ENCODE measurements at places on chromosomes 7 and 10.

DNA sequence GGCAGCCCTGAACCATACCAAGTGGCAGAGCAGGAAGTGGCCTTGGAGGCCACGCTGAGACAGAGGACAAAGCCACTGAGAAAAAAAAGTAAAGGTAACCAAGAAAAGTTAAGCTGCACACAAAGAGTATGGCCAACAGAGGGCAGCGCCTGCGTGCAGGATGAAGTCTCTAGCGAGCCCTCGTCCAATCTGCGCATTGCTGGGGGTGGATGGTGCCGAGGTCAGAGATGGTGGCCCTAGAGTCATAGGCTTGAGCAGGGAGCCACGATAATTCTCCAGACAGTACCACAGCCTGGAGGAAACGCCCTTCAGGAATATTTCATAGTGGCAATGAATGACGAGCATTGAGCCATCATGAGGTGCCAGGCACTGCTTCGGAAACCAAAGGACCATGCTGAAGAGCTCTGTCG is 9.7 kb downstream of the ATP6V0E2 start:
- peak; percentile 43 for DNase-seq

DNA sequence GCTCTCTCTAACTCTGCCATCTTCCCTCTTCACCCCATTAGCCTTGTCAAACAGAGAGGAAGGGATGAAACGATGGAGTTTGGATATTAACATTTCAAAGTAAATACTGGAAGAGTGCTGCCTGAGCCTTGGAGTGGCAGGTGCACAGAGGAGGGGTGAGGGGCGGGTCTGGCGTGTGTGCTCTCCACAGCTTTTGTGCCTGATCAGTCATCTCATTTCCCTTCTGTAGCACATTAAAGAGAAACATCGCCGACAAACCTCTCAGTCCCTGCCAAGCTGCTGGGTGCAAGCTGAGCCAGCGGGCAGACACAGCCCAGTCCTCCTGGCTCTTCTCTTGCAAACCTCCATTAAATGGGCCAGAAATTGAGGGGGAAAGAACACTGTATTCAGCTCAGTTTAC is 76.2 kb downstream of the SLIT1 start:
- no peak for DNase-seq

DNA sequence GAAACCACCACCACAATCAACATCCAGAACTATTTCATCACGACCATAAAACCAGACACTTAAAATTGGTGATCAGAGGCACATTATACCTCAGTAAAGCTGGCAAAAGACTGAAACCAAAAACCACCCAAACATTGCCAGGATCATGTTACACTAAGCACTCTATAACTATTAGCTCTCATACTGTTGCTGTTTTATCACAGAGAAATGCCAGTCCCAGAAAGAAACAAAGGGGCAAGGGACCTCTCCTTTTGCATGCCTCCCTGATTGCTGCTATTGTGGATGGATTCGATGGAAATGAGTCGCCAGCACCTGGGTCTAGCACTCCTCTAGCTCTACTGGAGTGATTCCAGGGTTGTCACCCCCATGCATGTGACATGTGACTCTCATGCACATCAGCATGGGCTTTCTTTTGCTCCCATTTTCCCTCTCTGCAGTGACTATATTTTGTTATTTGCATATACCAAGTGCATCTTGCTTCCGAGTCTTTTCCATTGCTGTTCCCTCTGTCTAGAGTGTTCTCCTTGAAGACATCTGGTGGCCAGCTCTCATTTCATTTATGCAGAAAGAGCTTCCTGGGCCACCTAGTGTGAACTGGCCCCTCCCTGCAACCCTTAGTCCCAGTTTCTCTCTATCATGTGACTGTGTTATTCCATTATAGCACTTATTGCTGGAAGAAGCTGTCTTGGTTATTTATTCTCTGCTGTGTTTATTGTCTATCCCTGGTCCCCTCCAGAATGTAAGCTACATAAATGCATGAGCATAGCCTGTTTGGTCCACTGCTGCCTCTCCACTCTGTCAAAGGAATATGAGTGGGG is 300.6 kb downstream of the PLXNA4 start:
- DNase-seq = no peak

DNA sequence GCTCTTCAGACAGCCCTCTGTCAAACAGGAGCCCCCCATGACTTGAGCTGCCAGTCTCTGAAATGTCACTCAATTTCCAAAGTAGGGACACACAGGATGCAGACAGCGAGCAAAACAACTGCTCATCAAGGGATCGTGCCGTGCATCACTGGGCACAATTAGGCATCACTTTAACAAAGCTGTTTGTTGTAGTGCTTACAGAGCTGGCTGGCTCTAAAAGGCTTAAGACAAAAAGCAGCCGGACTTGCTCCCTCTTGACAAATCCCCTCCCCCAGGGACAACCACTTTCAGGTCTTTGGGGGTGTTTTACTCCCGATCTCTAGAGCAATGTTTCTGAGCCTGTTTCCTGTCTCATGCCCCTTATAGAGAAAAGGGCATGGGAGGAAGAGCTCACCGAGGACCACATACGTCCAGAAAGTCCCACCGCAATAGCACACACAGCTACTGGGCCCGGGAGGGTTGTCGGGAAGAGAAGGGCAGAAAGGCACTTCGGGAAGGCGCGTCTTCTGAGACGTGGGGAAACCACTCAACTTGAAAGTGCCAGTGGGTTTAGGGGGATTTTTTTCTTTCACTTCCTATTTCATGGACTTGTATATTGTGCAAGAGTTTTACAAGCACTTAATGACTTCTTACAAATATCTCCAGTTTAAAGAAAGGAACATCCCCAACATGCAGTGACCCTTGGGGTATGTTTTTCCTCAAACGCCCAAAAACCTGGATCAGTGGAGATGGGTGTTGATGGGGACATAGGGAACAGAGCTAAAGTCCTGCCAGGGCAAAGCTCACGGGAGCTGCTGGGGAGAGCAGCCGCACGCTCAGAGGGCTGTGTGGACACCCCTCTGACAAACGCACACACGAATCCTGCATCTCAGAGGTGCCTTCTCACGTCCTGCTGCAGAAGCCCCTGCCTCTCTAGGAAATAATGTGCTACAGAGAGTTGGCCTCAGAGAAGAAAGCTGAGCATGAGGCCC is 27.1 kb downstream of the LRRC20 start:
- no peak for DNase-seq

- no peak for DNase-seq
These were observed 2.7 kb downstream of the ANKRD16 start for GRCh38 chr10:5887029-5887428.

- DNase-seq = peak; percentile 89
These were observed 21.3 kb downstream of the PTPRE start for GRCh38 chr10:127928021-127928806.

- DNase-seq = peak; percentile 91
These were observed 280.2 kb upstream of the HGF start for GRCh38 chr7:82049891-82050533.

GRCh38 chr10:96548589-96548988 is 34.9 kb upstream of the TLL2 start:
- no peak for DNase-seq

GRCh38 chr10:34320265-34320664 is 494.8 kb downstream of the PARD3 start:
- DNase-seq = no peak

GRCh38 chr10:3828404-3829155 is 43.6 kb upstream of the KLF6 start:
- peak; percentile 82 for DNase-seq

DNA sequence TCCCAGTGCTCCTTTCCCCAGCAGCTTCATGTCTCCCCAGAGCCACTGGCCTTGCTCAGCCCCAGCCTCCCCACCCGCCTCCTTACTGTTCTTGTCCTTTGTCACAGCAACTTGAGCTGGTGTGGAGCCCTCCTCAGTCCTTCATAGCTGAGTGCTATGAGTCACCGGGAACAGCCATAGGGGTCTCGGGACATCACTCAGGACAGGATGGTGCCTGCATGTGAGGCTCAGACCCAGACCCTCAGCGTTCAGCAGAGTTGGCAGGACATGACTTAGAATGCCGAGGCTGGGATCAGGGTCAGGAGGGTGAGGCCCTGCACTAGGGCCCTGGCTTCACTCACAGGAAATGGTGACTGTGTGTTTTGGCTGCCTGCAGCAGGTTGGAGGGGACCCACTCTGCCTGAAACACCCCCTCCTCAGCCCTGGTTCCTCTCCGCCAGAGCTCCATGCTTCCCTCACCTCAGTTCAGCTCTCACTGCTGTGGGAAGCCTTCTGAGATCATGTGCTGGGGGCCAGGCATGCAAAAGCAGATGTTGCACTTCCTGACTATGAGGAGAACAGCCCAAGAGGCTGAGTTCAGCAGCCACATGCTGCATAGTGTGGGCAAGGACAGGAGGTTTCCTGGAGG is 40.7 kb upstream of the GJD4 start:
- DNase-seq = peak; percentile 58
